ENCODE measurements at places on chromosomes 12 and 14.
A peak's percentile ranks its signal among the peaks of the same experiment; 100 is the strongest.

DNA sequence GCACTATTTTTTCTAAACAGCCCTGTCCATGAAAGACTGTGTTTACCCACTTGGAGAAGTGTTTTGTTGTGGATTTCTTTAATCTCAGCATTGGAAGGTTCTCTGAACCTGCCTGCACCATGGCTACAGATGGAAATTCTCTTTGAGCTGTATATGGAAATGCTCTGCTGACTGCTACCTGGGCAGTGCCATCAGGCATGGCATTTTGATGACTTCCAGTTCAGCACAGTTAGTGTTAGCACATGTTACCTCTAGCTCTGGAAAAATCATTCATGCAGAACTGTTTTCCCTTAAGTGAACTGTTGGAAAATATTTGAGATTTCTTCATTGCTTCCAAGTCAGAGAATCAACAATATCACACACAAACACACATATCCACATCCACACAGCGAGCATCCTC lies 52.6 kb upstream of the RIC8B start:
- no peak for DNase-seq

- no peak for DNase-seq
These were observed 185.8 kb downstream of the DUSP6 start for GRCh38 chr12:89166525-89166934.

DNA sequence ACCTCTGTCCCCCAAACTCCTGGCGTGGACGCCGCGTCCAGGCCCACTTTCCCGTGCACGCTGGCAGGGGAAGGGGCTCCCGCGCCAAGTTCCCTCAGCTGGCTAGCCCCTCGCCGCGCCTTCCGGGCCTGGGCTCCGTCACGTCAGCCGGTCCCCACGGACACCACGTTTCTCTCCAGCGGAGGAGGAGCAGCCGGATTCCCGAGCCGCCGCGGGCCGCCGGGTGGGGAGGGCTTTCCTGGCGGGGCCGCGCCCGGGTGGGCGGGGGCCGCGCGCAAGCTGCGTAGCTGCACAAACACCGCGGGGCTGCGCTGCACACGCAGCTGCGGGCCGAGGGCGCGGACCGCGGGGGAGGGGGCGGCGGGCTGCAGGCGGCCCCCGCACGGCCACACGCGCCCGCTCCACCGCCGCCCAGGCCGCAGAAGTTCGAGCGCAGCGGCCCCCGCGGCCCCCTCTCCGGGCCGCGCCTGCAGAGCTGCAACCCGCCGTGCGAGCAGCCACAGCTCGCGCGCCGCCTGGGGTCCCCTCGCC lies 45.1 kb upstream of the PNMA1 start:
- no peak for DNase-seq

- no peak for DNase-seq
These were observed 76.3 kb downstream of the CACNA1C start for GRCh38 chr12:2129076-2129475.

- DNase-seq: no peak
These were observed 57.9 kb downstream of the FUT8 start for GRCh38 chr14:65470404-65470880.

GRCh38 chr14:74618078-74618952 lies 6.3 kb upstream of the LTBP2 start:
- peak; percentile 22 for DNase-seq

GRCh38 chr12:71159264-71159663 lies 1.5 kb upstream of the TSPAN8 start:
- no peak for DNase-seq

- no peak for DNase-seq
These were observed 39.6 kb downstream of the PTPN11 start for GRCh38 chr12:112458330-112458729.

- DNase-seq: no peak
These were observed 36.6 kb downstream of the LRP6 start for GRCh38 chr12:12230275-12230674.

DNA sequence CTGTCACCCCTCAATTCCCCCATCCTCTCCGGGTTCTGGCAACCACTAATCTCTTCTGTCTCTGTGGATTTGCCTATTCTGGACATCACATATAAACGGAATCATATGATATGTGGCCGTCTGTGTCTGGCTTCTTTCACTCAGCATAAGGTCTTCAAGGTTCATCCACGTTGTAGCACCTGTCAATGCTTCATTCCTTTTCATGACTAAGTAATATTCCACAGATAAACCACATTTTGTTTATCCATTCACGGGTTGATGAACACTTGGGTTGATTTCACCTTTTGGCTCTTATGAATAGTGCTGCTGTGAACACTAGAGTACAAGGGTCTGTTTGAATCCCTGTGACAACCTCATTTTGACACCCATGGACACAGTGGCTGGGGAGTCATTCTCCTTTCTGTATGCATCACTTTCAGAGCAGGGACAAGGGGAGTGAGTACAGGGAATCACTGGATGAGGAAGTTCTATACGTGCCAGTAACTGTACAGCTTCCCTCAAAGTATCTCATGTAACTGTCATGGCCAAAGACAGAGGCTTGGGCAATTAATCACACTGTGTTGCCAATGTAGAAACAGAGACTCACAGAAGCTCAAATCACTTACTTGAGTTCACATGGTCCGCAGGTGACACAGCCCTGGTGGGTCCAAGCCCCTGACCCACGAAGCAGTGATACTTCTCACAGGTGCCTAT lies 10.9 kb upstream of the TESC start:
- no peak for DNase-seq

DNA sequence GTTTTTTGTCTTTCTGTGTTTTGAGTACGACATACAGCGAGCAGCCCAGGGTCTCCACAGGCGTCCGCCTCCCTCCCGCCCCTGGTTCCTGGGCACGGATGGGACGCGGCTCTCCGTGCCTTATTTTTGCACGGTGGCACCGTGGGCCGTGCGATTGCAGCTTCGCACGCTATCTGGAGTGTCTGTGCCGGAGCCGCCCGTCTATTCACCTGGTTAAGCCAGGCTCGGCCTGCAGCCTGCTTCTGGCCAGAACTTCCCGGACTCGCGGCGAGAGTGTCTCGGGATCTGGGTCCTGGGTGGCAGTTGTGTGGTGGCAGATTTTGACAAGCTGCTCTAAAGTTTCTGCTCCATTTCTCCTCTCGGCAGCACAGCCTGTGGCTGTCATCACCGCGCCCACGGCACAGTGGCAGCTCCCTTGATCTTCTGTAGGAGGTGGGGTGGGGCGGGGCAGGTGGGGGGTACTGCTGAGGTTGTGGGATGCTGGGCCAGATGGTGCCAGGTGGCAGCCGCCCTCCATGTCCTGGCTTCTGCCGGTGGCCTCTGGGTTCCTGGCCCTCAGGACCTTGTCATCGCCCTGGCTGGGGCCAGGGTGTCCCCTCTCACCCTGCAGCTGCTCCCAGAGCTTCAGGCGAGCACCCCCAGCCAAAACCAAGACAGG lies 2.9 kb downstream of the MMP17 start:
- no peak for DNase-seq

DNA sequence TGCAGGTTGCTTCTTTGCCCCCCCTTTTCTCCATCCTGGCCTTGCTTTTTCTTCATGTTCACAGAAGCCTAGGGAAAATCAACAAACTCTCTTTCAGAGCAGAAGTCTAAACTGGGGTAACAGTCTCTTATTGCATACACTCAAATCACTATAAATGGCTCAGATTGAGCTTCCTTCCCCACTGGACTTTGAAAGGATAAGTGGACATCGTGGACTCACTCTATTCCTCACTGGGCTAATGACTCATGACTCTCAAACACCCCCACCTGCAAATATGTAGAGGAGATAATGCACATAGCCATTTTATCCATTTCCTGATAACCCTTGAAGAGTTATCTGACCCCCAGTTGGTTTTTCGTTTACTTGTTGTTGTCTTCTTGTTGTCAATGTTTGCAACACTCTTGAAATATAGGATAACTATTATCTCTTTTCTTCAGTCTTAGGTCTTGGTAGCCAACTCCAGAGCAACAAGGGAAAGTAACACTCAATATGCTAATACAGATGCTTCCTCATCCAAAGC lies 221.3 kb downstream of the PIK3C2G start:
- DNase-seq: no peak

- DNase-seq: no peak
These were observed 38.0 kb downstream of the PTGER2 start for GRCh38 chr14:52352061-52352491.

DNA sequence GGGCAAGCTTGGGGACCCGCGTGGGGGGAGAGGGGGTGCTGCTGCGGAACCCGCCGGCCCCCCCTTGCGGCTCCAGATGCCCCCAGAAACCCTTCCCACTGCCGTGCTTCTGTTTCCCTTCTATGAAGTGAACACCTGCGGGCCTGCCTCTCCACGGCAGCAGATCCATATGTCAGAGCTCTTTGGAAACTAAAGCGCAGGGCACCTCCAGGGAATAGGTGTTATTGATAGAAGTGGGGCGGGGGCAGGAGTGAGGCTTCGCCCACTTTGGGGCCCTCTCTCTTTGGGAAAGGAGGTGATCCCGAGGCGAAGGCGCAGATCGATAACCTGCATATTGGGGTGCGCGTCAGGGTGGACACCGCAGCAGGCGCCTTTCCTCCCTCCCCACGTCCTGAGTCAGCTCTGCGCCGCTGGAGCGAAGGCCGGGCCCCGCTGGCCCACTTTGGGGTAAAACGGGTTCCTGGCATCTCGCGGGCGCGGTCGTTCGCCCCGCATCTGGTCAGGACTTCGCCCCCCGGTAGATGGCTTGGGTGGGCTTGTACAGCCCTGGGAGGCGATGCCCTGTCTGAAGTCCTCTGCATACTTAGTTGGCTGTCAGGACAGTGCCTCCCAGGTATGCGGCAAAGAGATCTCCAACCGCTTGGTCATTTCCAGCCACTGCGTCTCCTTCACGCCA lies 524 bp downstream of the KMT5A start:
- DNase-seq: no peak

GRCh38 chr12:71085575-71085974 lies 72.2 kb downstream of the TSPAN8 start:
- no peak for DNase-seq

DNA sequence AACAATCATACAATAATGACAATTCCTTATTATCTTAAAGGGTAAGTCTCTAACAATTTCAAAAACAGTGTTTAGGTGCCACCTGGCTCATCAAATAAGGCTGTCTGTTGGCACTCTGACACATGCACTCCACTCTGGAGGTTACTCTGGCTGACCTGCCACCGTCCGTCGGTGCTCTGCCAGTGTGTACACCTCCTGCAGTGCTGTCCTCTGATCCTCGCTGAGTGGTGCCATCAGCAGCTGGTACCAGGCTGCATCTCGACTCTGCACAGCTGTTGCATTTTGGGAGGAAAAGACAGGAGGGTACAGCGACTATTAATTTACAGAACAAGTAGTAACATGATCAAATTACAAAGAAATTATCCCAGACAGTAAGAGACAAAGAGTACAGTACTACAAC lies 63.9 kb downstream of the IPO8 start:
- no peak for DNase-seq

- DNase-seq: no peak
These were observed 434.1 kb upstream of the RPL10L start for GRCh38 chr14:47085678-47086077.

DNA sequence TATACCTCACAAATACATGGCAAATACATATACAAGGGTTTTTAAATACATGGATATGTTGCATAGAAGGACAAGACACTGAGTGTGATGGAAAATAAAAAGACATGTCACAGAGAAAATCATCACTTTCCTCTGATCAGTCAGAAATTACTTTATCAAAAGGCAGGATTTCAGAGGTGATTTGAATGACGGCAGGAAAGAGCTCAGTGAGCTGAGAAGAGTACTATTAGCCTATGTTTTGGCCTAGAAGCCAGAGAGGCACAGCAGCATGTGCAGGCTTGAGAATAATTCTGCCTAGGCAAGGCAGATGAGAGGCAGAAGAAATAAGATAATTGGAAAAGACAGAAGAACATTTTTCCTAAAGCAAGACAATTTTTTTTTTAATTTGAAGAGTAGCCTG lies 94.9 kb downstream of the BCAT1 start:
- no peak for DNase-seq

Data from stimulated activated CD8-positive, alpha-beta memory T cell treated with anti-CD3 and anti-CD28 coated beads, Interleukin-15, amount 100 ng/mL, for 24 hours (primary cell).